Cerebellar nuclear complex (tissue), 1 donor: ENCODE measurements at places on chromosomes 13 and 19.

GRCh38 chr19:40974633-40975037 is 16.4 kb upstream of the CYP2B6 start:
- no peak for DNase-seq

DNA sequence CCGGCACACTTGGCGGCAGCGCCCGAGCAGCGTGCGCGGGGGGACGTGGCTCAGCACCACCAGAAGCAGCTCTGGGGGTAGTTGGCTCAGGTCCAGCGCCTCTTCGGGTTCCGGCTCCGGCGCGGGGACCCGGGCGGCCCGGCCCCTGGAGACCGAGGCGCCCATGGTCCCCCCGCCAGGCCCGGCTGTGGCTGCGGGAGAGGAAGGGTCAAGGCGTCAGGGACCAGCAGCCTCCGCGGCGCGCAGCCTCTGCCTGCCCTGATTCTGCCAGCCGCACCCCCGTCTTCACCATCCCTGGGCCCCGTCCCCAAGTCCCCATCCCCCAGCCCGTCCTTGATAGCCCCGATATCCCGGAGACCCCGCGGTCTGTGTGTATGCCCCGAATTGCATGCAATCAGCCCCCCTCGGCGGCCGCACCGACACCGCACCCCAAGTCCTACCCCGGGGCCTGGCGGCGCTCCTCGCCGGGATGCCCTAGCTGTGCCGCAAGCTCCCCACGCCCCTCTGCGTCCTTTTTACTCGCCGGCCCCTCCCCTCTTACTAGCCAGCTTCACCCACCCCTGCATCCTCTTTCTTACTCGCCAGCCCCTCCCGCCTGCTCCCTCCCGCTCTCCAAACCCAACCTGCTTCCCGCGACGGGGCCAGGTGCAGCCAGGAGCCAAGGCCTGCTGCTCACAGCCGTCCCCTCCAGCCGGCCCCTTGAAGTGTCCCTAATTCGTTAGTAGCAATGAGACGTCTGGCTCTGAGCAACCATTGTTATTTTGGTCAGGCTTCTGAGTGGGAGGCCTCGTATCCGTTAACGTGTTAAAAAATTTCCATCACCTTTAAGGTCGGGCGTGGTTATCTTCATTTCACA is at the start of gene FBXO27:
TSS of gene FBXO27 (minus strand) at position 487 of the 856 bp plus-strand sequence. CDS start at position 165, 322 bp downstream.
- DNase-seq, result no peak

DNA sequence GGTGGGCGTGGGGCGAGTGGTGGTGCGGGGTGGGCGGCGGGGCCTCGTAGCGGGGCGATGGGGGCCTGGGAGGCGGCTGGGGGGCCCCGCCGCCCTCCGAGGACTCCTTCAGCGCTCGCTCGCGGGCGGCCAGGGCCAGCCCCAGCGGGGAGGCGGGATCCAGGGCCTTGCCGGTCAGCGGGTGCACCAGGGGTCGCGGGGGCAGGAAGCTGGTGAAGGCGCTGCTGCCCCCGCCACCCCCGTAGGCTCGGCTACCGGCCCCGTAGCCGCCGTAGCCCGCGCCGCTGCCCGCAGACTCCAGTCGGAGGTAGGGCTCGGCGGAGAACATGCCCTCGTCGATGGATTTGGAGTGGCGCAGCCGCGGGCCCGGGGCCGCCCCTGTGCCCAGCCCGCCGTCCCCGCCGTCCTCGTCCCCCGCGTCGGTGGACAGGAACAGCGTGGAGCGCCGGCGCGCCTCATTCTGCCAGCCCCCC is 18.6 kb downstream of the C19orf81 start:
- no peak for DNase-seq

DNA sequence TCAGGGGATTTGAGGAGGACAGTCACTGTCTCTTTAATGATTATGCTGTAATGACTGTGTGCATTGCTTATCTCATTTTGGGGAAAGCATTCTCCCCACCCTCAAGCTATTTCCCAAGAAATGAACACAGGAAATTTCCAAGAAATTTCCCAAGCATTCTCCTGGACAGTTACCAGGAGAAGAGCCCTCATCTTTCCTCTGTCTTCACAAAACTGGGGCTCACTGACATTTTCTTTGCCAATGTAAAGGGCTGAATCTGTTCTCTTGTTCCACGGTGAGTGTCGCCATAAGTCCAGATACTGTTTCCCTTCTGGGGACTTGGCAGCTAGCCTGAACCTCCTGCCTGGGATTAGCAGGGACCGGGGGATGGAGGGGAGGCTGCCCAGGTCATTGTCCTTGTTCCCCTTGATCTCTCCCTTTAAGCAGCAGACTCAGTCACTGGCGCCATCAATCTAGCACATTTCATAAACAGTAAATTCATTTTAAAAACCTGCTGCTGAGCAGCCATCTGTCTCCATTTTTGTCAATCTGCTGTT is 172.8 kb downstream of the DNAJC15 start:
- no peak for DNase-seq

GRCh38 chr19:23287620-23288019 is 37.4 kb upstream of the ZNF724 start:
- DNase-seq, result no peak

GRCh38 chr19:15448044-15448777 is 1.5 kb downstream of the WIZ start:
- no peak for DNase-seq

DNA sequence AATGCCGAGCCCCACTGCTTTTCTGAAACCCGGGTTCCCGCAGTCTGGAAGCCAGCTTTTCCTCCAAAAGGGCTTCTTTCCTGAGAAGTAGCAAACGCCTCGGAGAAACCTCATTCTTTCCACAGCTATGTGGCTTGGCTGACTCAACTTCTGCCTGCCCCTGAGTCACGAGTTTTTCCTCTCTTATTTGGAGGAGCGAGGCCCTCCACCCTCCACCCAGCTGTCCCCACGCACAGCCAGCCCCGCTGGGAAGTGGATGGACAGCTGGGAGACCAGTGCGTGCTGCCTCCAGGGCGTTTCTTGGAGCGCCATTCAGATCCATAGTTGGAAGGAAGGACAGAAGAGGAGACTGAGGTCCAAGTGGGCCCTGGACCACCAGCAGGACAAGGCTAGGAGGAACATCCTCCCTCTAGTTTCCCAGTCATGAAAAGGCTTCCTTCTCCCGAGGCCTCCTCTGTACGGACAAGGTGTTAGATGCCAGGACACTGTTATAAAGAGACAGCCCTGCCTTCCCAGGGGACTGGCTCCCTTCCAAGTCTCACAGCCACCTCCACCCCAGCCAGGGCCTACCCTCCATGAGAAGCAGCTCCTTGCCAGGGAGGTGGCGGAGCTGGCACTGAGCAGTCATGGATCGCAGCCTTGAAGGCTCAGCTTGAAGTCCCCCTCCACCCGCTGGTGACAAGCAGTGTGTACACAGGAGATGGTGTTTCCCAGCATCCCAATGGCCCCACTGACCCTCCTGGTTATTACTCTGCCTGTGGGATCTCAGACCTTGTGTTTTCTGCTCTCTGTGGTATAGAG is 2.5 kb upstream of the PLEKHF1 start:
- peak; percentile 14 for DNase-seq

- DNase-seq, result no peak
Measured at GRCh38 chr19:54937926-54938325, 9.4 kb downstream of the NLRP7 start.

GRCh38 chr19:40411125-40411842 is 1.9 kb downstream of the PRX start:
- no peak for DNase-seq

DNA sequence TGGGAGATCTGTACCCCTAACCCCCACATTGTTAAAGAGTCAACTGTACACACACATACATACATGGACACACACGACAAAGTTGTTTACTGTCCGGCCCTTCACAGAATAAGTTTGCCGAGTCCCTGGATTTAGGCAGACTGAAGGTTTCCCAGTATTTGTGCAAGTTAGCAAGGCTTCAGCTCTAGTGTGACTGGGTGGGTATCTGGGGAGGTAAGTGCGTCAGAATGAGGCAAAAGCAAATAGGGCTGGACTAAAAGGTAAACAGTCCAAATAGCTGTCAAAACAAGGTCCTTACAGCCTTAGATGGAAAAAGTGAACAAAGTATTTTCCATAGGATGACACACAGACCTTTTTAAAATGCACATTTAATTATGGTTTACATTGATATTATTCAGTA is 228.4 kb upstream of the UFM1 start:
- no peak for DNase-seq

- DNase-seq, result no peak
Measured at GRCh38 chr13:112616586-112617362, 28.8 kb upstream of the TUBGCP3 start.

- DNase-seq, result no peak
Measured at GRCh38 chr13:106172176-106172905, 363.1 kb downstream of the EFNB2 start.

- no peak for DNase-seq
Measured at GRCh38 chr19:35357867-35358573, at the start of gene FFAR3. TSS of gene FFAR3 (plus strand) at chr19:35358460. CDS start at chr19:35358891, 431 bp downstream.

GRCh38 chr19:5253406-5254110 is 87.1 kb downstream of the PTPRS start:
- no peak for DNase-seq

GRCh38 chr13:110713981-110714796 is 689 bp downstream of the ING1 start:
- DNase-seq, result no peak

DNA sequence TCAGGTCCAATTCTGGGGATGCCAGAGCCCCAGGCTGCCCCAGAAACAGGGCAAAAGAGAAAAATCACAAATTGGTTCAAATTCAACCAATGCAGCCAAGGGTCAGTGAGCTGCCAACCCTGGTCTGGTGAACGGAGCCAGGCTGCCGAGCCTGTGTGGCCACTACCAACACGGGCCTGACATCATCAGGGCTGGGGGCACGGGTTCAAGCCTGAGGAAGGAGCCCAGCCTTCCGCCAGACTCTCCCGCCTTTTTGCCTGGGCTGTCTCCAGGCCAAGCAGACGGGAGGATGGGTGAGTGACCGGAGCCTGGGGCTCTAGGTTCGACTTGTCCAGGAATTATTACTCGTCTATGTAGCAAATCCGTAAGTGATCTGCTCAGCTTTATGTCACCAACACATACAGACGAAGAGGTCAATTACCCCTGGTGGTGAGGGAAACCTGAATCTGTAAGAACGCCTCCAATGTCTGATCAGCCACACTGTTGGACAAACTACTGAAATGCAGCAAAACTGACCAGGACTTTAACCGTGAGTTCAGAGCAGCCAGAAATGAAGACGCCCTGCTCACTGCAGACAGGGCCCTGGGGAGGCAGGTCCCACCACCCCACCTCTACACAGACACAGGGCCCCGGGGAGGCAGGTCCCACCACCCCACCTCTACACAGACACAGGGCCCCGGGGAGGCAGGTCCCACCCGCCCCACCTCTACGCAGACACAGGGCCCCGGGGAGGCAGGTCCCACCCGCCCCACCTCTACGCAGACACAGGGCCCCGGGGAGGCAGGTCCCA is 31.8 kb downstream of the RAB20 start:
- no peak for DNase-seq

- DNase-seq, result no peak
Measured at GRCh38 chr13:108700422-108701170, 71.2 kb downstream of the MYO16 start.

DNA sequence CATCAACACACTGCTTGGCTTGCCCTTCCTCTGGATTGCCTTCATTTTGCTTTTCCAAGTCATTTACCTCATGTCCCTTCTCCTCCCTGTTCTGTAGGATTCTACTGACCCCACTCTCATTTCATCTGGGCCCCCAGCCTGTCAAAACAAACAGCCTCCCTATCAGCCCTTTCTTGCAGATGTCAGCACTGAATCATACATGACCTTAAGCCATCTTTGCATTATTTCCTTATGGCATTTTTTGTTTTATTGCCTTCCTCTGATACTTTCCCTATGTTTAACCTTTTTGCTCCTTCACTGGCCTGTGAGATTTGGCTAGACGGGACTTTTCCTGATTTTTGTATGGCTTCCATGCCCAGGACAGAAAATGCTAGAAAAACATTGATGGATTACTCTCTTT is 8.7 kb downstream of the LRCH1 start:
- no peak for DNase-seq

- DNase-seq, result no peak
Measured at GRCh38 chr19:32165141-32165540, 180.3 kb upstream of the ZNF507 start.

DNA sequence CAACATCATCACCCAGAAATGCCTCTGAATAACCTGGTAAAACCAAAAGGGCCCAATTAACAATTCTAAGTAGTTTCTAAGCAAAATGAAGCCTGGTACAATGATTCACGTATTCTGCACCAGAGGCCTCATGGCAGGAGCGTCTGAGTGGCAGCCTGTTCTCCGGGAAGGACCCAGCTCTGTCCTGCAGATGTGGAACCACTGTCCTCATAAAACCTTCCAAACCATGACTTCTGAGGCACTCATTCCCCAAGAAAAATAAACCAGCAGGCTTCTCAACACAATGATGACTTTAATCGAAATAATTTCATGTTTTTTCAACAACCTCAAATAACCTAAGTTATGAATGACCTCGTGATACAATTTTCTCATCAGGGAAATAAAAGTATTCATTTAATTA is 89.9 kb downstream of the STK24 start:
- no peak for DNase-seq

GRCh38 chr13:44334751-44335150 is 38.9 kb upstream of the SERP2 start:
- DNase-seq, result no peak

DNA sequence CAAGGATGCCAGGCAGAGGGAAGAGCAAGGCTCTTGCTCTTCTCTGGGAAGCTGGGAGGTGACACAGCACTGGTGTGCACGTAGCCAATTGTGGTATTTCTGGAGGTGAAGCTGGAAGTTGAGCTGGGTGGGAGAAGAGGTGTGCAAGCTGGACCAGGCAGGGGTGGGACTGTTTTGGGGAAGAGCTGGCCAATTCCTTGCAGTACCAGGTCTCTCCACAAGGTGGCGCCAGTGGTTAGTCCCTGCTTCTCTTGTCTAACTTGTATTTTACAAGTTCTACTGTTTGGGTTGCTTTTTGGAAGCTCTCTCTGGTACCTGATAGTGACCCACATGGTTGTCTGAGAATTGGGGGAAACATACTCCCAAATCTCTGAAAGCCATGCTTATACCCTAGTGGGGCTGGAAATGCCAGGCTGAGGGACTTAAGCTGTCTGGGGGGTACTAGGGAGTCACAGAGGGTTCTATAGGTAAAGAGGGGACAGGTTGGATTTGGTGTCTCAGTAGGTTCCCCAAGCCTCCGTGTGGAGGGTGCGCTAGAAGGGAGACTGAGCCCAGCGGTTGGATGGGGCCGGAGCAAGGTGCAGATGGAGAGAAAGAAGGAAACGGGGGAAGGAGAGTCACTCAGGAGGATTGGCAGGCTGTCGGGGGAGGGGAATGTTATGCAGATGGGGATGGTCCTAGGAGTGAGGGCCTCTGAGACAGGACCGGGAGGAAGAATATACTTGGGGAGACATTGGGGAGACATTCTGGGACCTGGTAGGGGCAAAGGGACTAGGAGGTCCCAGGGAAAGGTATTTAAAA is 3.0 kb downstream of the HPN start:
- DNase-seq, result peak; percentile 53

DNA sequence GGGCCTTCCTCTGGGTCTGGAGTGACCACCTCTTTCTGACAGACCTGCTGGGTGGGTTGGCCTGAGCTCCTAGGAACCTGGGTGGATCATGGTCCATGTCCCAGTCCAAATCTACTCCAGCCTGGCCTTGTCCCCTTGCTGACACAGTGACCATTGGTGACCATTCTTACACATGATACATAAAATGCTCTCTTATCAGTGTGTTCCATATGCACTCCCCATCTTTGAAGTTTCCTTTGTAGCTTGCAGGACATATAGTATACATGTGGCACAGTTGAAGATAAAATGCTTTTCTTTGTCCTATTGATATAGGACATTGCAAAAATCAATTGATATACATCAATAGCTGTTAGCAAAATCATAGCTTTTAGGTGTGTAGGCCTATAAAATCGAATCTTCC is 291.8 kb downstream of the MYO16 start:
- no peak for DNase-seq

- no peak for DNase-seq
Measured at GRCh38 chr13:64912141-64912540, 2318.0 kb downstream of the PCDH9 start.
